ENCODE measurements at places on chromosomes 12 and 14.
A peak's percentile ranks its signal among the peaks of the same experiment; 100 is the strongest.

DNA sequence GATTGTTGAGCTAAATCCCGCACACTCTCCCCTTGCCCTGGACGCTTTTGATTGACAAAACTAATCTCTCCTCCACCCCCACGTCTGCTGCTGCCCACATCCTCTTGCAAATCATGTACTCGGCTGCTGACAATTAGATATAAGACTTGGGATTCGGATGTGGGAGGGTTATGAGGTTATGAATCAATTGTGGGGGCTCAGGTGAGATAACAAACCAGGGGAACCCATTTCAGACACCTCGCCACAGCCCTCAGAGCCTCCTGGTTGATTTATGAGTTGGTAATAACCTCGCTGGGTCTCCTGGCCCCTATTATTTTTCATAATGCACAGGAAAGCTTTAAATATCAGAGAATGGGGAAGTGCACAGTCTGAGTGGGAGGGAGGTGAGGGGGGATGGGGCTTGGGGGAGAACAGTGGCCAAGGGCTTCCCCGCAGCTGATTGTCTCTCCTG is 449.9 kb downstream of the DPF3 start:
- DNase-seq = no peak

GRCh38 chr12:80553316-80553715 is 109.3 kb downstream of the PTPRQ start:
- DNase-seq = peak; percentile 46

GRCh38 chr14:92619671-92620456 is 106.3 kb downstream of the RIN3 start:
- DNase-seq = no peak

DNA sequence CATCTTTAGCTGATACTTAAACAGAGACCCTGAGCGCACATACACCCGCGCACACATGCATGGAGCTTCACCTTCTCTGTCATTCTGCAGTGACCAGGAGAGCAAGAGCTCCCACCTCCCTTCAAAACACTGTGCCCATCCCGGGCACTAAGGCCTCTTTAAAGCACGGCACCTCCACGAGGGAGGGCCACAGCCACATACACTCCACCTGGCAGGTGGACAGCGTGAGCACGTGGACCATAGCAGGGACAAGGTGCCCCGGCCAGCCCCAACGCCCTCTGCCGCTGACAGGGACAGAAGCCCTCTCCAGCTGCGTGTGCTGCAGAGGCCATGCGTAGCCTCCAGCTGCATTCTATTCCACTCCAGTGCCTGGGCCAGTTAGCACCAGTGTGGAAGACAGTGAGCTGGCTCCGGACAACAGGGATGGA is 5.4 kb downstream of the GAPDH start:
- DNase-seq = no peak

DNA sequence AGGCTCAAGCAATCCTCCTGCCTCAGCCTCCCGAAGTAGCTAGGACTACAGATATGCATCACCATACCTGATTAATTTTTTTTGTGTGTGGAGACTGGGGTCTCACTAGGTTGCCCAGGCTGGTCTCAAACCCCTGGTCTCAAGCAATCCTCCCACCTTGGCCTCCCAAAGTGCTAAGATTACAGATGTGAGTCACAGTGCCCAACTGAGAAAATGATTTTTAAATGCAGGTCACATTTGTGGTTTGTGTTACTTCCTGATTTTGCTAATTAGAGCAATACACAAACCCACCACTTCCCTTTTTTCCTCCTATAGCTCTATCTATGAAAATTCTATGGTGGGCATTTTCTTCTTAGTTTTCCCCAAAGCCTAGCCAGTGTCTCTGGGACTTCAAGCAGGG is 45.5 kb upstream of the TMEM263 start:
- DNase-seq = no peak

DNA sequence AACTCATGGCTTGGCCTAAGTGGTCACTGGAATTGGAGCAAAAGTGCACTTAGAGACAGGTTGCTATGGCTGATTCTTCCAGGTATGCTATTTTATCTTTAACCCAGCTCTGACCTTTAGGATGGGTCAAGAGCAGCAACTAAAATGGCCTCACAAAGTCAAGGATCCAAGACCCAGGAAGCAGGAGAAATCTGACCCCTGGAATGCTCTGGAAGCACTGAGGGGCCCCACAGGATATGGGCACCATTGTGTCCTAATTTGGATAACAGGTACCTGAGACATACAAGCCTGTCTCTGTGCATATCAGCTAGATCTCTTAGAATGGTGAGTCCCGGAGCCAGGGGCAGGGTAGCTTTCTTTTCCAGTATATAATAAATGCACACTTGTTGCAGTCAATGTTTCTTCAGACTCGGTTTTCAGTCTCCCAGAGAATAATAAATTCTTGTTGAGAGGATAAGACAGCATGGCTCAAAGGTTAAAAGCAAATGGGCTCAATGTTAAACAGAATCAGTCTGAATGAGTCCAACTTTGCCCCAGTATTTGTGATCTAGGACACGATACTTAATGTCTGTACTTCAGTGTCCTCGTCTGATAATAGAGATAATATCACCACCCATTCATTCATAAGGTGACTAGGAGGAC is 29.3 kb upstream of the TMCC3 start:
- no peak for DNase-seq

GRCh38 chr12:19988948-19989347 is 379.4 kb upstream of the PDE3A start:
- no peak for DNase-seq

- DNase-seq = no peak
Observed at GRCh38 chr12:104763168-104763805, 194.8 kb downstream of the SLC41A2 start.

DNA sequence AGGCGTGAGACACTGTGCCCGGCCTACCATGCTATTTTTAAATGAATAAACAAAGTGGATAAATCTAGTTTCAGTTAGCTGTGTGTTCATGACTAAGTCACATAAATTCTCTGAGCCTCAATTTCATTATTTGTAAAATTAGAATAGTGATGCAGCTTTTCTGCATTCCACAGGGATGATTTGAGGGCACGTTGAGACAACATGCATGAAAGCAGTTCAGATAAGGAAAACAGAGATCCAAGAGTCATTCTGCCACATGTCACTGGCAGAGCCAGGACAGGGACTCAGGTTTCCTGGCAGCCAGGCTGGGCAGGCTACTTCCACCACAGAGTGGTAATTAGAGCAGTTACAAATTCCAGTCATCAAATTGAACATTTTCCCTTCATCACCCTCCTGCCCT is 2.9 kb upstream of the PPP4R4 start:
- DNase-seq = peak; percentile 26

- DNase-seq = no peak
Observed at GRCh38 chr14:64715628-64716412, 11.6 kb downstream of the PLEKHG3 start.

GRCh38 chr12:67452119-67452805 is 183.1 kb downstream of the CAND1 start:
- no peak for DNase-seq

DNA sequence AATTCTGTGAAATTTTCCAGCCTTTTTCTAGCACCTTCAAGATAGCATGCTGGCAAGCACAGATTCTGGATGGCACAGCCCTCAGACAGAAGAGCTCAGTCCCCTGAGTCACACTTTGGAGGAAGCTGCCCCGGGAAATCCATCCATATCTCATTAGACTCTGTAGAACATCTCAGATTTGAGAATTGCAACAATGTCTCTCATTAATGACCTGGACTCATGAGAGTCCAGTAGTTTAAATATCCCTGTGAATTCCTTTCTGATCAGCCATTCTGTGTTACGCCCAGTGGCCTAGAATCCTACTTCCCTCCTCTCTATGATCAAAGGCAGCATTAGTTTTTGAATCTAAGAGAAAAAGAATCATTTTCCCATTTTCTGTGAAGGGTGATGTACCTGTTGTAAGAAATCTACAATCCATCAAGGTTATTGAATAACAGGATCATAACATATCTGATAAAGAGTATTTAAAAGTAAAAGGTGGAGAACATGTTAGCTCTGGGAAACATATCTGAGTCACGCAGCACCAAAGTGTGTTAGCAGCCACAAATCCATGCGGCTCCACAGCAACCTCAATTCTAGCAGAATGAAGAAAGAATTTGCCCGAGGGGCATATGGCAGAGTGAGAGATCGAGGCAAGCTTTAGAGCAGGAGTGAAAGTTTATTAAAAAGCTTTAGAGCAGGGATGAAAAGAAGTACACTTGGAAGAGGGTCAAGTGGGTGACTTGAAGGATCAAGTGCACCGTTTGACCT is 855.6 kb upstream of the TMEM132C start:
- no peak for DNase-seq

GRCh38 chr14:23551266-23552028 is at the start of gene ZFHX2:
Gene ZFHX2, minus strand, starts transcription at chr14:23551765. Its CDS starts 16,440 bp downstream, at chr14:23535325.
- no peak for DNase-seq

DNA sequence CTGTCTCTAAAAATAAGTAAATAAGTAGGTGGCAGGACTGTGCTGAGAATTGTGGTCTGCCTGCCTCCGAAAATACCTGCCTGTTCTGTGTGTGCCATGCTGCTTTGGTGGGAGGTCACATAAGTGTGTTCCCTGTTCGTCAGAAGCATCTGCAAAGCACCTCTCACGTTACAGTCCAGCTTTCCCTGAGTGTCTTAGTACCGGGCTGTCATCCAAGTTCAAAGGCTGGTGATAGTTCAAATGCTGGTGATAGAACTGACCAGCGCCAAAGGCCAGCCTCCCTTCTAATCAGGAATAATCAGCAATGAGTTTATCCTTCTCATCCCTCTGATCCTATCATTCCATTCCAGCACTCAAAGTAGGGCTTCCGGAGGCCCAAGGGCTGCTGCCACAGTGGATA is 5.6 kb downstream of the CABP1 start:
- DNase-seq = no peak

GRCh38 chr14:71590131-71590530 is 342.1 kb upstream of the RGS6 start:
- DNase-seq = no peak

GRCh38 chr12:124504273-124505000 is 63.0 kb downstream of the NCOR2 start:
- DNase-seq = no peak

DNA sequence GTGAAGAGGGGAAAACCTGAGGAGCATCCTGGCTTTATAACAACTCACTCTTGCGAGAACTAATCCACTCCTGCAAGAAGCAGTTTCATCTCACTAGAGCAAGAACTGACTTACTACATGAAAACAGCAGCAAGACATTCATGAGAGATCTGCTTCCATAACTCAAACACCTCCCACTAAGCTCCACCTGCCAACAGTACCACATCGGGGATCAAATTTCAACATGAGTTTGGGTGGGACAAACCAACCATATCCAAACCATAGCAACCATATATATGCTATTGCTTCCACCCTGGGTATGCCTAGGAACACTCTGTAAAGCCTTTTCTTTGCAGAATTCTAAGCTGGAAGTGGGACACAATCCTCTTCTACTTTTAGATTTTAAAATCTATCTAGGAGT is 13.9 kb upstream of the AVPR1A start:
- no peak for DNase-seq

DNA sequence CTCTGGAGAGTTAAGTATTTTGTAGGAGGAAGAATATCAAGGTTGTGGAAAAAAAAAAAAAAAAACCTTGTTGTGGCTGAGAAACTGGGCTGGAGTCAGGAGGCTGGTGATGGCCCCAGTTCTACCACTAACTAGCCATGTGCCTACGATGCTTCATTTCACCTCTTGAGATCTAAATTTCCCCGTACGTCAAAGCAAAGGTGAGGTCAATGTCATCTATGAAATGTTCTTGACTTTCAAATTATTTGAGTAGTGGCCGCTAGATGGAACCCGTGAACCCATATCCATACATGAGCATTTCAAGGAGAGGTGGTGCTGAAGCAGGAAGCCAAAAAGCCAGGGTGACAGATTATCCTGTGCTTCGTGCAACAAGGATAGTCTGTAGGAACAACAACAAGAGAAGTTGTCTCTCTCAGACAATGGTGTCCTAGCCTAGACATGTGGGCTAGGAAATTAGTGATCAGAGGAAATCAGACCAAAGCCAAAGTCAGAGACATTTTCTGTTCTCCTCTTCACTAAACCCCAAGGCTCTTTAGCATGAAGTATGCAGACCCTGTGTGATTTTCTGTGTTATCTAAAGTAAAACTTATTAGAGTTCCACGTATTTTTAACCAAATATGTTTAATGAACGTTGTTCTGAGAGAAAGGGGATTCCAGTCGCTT is 95.5 kb upstream of the ETV6 start:
- DNase-seq = peak; percentile 11

DNA sequence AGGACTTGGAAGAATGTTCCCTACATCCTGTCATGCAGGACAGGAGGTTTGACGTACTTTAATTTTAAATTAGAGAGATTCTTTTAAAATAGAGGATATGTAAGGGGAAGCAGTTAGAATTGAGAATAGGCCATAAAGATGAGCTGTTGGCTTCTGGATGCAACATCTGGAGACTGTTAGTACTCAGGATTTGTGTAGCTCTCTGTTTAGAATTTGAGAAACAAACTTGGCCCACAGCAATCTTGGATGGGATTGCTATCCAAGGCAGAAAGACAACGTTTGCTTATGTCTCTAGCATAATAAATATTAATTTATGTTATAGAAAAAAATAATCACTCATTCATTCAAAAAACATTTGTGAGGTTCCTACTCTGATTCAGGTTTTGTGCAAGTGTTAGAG is 398.4 kb upstream of the NOVA1 start:
- DNase-seq = no peak

- DNase-seq = no peak
Observed at GRCh38 chr12:25694072-25694471, 141.0 kb upstream of the LMNTD1 start.

GRCh38 chr12:20213723-20214625 is 154.4 kb upstream of the PDE3A start:
- no peak for DNase-seq

DNA sequence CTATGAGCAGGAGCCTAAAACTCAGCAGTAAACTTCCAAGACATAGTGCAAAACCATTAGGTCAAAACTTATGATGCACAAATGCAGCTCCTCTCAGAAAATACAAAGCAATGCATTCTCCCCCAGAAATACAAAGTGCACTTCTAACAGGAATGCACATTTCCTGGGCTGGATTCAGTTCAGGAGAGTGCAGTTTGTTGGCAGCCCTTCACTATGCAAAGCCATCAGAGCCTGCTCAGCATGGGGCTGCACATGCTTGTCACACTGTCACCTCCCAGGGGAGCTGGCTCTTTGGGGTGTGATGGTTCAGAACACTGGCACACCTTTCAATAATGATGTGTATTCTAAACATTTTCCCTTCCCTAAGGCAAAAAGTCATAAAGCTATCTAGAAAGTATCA is 110.4 kb downstream of the KCNK10 start:
- DNase-seq = no peak

DNA sequence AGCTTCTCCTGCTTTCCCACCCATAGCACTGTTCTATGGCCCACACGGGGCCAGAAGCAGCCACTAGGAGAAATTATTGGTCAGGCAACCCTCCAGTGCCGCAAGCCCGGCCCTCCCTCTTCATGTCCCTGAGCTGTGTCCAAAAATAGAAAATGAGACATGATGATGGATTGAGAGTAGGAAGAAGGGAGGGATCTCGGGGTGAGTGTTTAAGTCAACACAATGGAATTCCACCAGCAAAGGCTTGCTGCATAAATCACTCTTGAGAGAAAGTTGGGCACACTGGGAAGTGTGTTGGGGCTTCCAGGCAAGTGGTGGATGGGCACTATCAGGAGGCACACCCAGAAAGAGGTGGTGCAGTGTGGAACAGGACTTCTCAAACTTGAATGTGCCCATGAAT is 94.2 kb downstream of the LLPH start:
- peak; percentile 91 for DNase-seq
